ENCODE measurements at places on chromosomes 16 and 17.
A peak's percentile ranks its signal among the peaks of the same experiment; 100 is the strongest.

GRCh38 chr16:24027466-24027865 is 191.7 kb downstream of the PRKCB start:
- DNase-seq: no peak

DNA sequence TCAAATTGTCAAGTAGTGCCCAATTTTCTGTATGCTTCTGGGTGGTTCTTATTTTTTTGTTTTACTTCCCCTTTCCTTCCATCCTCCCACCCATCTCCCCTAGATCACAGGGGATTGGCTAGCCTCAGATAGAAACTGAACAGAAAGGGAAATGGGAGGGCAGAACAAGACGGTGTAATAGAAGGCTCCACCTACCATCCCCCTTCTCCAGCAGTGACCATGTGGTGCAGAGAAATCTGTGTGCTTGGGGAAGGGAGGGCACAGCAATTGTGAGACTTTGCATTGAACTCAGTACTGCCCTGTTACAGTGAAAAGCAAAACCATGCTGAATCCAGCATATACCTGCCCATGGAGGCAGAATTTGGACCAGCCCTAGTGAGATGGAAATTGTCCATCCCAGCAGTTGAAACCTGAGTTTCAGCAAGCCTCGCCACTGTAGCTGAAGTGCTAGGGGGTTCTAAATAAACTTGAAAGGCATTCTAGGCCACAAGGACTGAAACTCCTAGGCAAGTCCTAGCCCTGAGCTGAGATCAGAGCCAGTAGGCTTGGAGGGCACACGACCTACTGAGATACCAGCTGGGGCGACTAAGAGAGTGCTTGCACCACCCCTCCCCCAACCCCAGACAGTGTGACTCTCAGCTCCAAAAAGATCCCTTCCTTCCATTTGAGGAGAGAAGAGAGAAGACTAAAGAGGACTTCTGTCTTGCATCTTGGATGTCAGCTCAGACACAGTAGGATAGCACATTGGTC is 5.2 kb downstream of the SLFN11 start:
- no peak for DNase-seq

DNA sequence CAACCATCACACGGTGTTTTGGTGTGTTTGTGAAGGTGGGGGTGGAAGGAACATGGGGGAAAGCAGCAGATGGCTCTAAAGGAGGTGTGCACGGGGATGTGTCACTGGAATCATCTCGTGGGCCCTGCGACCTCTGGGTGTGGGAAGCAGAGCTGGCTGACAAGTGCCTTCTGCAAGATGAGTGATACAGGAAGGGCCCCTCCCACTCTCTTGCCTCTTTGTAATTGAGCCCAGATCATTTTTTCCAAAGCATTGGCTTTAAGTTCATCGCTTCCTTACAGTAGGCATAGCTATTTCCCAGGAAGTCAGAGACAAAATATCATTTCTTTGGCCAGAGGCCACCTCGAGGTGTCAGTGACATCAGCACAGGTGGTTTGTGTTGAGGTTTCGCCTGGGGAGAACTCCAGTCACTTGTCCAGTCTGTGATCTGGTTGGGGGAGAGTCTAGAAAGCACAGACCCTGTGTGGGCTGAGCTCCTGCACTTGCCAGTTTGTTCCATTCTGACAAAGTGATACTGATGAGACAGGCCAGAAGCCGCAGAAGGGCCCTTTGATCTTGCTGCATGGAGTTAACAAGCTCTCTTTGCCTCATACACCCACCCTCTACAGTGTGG is 20.6 kb upstream of the SNTB2 start:
- DNase-seq: peak; percentile 11

DNA sequence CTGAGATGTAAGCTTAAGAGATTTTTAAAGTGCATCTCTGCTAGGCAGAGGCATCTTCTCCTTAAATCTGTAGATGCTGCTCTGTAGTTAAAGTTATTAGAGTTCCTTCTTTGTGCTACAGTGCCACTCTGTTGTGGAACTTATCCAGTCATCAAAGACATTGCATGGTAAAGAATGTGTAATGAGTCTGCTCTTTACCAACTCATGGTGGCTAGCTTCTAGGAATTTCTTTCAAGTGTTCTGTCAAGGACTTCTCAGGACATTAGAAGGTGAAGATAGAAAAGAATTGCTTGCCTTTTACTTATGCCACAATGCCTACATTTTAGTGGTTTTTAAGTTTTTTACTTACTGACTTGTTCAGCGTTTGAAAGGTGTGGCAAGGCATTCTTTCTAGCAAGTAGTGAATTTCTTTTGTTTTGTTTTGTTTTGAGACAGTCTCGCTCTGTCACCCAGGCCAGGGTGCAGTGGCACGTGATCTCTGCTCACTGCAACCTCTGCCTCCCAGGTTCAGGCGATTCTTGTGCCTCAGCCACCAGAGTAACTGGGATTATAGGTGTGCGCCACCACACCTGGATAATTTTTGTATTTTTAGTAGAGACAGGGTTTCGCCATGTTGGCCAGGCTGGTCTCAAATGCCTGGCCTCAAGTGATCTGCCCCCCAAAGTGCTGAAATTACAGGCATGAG is 20.3 kb upstream of the ARL2BP start:
- DNase-seq: no peak

DNA sequence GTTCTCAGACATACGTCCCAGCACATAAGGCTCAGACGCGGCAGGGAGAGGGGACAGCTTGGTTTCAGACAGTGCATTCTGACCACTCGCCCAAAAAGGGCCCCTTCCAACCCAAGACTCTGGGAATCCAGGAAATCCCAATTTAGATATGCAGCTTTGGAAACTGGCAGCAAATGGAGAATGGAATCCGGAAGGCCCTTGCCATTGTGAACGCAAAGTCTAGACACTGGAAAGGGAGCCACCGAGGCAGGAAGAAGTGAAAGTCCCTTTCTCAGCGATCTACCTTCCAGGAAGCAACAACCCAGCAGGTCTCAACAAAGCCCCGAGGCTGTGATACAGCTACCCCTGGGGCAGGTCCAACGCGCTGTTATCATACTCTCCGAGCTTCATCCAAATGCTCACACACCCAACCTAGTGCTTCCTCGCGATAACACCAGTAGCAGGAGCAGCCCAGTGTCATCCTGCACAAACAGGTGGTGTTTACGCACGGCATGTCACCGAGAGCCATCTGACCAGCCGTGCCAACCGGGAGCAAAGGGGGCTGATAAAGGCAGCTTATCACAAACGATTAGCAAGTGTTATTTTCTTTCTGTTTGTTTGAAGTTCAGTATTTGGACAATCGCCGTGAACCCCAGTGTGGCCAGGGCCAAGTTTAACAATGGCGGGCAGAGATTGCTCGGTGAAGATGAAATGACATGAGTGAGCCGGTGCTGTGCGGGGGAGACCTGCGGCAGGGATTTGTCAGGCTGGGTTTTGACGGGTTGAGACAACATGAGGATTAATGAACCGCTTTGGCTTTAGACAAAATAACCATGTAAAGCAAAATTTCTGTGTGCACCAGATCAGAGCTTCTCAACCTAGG is 240.6 kb downstream of the FOXL1 start:
- DNase-seq: no peak

- no peak for DNase-seq
These were observed 165.8 kb upstream of the AXIN2 start for GRCh38 chr17:65727246-65727645.

- DNase-seq: no peak
These were observed 12.8 kb upstream of the KCNJ18 start for GRCh38 chr17:21679256-21680146.

DNA sequence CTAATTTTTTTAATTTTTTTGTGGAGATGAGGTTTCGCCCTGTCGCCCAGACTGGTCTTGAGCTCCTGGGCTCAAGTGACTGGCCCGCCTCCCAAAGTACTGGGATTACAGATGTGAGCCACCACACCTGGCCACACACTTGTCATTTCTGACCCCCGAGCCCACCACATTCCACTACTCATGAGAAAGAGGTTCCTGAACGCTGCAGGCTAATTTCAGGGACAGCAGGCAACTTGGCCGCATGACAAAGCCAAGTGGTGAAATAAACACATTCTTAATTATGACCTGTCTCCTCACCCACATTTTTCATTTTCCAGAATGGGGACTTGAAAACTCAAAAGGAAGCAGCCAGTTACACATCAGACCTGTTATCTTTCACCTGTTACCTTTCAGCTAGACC is 114.5 kb downstream of the ABCC6 start:
- no peak for DNase-seq

- no peak for DNase-seq
These were observed 70.0 kb downstream of the C16orf78 start for GRCh38 chr16:49443576-49443975.

DNA sequence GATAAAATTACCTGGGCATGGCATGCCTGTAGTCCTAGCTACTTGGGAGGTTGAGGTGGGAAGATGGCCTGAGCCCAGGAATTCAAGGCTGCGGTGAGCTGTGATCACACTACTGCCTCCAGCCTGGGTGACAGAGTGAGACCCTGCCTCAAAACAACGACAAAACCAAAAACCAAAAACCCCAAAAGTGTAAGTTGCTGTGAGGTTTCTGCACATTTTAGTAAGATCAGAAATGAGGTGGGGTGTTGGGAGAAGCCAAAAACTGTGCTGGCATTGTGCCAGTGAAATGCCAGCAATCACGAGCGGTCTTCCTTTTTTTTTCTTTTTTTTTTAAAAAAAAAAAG is 114.6 kb downstream of the PITPNC1 start:
- DNase-seq: no peak

DNA sequence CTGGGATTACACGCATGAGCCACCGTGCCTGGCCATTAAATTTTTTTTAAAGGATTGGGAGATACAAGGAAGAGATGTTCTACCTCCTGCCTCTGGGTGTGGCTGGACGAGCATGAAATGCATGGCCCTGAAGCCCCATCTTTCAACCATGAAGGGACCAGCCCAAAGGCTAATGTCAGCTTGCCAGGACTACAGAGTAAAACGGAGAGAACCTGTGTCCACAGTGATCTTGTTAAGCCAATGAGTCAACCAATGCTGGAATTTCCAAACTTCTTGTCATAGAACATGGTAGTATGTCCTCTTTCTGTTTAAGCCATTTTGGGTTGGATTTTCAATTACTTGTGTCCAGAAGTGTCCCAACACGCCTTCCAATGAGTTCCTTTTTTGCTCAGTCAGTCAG is 71.3 kb downstream of the RTN4RL1 start:
- no peak for DNase-seq

DNA sequence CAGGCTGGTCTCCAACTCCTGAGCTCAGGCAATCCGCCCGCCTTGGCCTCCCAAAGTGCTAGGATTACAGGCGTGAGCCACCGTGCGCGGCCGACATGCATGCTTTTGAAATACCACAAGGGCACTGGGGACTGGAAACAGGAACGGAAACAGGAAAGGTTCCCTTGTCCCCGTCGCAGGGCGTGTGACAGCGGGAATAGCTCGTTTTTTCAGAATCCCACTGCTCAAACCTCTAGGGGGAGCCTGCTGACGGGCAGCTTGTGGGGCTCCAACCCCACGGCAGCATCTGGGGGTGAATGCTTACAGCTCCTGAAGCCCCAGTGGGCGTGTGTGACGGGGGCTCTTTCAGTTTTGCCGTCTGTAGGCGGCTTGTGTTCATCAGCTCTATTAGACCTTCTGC is 18.8 kb upstream of the ASGR2 start:
- DNase-seq: no peak

DNA sequence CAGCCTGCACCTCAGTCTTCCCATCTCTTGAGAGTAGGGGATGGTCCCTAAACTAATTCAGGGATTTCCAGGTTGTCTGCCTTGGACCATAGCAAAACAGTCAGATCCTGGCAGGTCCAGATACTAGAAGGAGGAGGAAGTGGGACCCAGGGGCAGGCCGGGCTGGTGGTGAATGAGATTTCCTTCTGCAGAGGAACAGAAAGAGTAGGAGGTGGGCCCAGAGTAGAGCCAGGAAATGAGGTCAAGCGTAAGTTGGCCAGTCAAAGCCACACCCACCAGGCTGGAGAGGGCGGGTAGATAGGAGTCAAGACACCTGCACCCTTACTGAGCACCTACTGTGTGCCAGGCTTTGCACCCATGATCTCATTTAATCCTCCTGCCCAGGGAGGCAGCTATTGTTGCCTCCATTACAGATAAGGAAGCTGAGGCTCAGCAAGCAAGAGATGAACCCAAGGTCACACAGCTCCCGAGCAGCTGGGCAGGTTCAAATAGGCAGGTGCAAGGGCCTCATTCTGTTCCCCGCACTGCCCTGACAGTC is 2.6 kb downstream of the CDH5 start:
- DNase-seq: no peak

GRCh38 chr17:39868554-39868942 is 546 bp downstream of the ZPBP2 start:
- DNase-seq: no peak

DNA sequence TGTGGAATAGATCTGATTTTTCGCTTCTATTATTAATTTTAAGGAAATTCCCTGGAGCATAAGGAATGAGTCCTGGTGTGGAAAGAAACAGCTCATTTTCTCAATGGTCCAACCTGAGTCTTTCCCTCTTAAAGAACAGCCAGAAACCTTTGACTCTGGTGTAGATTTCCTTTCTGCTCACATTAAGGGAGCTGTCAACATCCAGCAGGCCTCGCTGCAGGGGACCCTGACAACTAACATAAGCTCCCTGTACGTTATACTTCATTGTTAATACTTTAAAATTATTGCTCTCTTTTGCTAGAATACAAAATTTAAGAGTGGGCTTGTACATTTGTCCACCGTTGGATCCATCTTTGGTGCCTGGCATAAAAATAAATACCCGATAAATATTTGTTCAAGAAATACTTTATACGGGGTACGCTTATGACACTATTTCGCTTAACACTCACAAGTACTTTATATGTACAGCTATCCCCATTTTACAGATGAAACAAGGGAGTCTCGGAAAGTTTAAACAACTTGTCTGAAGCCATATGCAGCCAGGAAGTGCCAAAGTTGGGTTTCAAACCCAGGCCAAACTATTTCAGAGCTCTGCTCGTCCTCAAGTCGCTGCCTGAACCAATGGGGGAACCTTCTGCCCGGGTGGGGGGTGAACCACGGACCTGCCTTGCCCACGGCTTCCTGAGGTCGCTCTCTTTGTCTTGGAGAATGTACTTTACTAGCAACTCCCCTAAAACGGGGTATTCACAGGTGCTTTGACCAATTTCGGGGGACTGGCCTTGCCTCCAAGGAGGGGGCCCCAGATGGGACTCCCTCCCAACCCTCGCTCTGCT is 611 bp downstream of the SMARCE1 start:
- DNase-seq: no peak

DNA sequence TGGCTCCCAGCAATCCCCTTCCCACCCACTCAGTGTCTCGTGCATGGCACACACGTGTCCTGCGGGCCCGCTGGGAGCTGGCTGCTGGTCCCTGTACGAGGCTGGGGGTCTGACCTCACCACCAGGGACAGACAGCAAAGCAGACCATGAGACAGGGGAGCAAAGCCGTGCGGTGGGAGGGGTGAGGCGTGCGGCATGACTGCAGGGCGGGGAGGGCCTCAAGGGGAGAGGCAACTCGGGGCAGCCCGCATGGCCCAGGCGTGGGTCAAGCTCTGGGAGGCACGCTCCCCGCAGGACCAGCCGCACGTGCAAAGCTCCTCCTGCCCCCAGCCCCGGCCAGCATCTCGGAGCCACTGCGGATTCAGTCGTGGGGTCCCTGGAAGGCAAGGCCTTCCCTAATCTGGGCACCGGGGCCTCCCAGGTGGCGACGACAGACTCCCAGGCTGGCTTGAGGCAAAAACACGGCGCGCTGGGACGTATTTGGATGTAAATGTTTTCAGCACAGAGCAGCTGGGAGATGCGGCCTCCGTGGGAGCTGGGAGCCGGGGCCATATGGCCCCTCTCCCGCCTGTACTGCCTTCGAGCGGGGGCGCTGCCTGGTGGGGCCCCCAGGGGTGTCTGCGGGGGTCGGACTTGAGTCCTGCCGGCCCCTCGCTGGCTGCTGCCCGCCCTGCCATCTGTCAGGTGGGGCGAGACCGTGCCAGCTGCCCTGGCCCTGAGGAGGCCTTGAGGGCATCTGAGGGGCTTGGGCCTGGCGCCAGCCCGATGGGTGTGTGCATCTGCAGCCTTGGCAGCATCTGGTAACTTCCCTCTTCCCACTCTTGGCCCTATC is 12.2 kb upstream of the CBFA2T3 start:
- no peak for DNase-seq

Data from nucleus accumbens (tissue), 56 donors.